ENCODE measurements at places on chromosomes 4 and X.
A peak's percentile ranks its signal among the peaks of the same experiment; 100 is the strongest.

- DNase-seq: no peak
Observed at GRCh38 chr4:52107336-52107735, 56.2 kb downstream of the SPATA18 start.

GRCh38 chrX:25383196-25383595 lies 367.4 kb upstream of the ARX start:
- no peak for DNase-seq

GRCh38 chr4:120843849-120844527 lies 78.5 kb downstream of the PRDM5 start:
- DNase-seq: no peak

DNA sequence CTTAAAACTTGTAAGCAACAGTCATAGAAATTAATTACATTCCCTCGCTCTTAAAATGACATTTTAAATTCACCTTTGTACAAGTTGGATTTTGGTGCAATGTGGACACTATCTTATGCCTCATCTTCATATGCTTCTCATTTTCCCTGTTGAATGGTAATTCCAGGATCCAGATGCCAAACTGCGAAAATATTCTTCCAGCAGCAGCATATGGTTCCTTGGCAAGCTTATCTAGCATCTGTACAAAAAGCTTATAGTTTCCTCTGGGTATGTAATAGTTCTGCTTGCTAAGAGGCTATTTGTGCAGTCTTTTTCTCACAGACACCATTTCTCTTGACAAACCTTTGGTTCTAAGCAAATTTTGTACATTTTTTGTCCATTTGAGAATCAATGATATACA lies 2079.7 kb upstream of the AGA start:
- no peak for DNase-seq

- DNase-seq: no peak
Observed at GRCh38 chr4:75904076-75904475, 1.8 kb upstream of the PPEF2 start.

GRCh38 chr4:56450342-56450741 lies 14.3 kb downstream of the PAICS start:
- DNase-seq: no peak

DNA sequence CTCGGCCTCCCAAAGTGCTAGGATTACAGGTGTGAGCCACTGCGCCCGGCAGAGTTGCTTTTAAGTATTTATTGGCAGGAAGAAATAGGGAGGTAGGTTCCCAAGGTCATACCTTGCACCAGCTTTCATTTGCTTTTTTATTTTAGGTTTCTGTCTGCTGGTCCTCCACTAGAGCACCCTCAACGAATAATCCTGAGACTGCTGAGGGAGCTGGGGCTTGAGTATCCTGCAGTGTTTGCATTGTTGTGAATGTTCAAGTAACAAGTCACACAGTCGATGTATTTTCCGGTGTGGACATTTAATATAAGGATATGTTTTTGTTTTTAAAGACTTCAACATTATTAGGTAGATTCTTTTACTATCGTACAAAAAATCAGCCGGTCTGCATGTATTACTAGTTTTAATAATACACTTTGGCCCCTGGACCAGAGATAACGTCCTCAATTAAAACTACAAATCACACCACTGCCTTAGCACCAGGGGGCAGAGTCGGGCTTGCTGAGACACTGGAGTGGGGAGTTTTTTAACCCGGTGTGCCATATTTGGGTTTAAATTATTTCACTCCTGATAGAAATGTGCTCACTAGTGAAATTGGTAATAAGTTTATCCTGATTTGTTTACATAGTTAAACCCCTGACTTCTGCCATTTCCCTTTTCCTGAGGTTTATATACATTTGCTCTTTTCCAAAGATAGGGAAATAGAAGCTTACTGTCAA lies 11.6 kb downstream of the SMIM20 start:
- DNase-seq: no peak

- DNase-seq: no peak
Observed at GRCh38 chr4:72997409-72997808, 72.1 kb downstream of the COX18 start.

GRCh38 chr4:957231-957580 lies 16.2 kb downstream of the DGKQ start:
- no peak for DNase-seq

DNA sequence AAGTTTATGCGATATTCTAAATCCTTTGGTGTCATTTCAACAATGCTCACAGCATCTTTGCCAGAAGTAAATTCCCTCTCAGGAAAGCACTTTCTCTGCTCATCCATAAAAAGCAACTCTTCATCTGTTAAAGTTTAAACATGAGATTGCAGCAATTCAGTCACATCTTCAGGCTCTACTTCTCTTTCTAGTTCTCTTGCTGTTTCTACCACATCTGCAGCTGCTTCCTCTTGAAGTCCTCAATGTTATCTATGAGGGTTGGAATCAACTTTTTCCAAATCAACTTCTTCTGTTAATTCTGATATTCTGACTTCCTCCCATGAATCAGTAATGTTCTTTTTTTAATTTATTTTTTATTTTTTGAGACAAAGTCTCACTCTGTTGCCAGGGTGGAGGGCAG lies 100.9 kb downstream of the LCORL start:
- DNase-seq: no peak

GRCh38 chr4:188714501-188714900 lies 575.3 kb downstream of the TRIML1 start:
- no peak for DNase-seq

DNA sequence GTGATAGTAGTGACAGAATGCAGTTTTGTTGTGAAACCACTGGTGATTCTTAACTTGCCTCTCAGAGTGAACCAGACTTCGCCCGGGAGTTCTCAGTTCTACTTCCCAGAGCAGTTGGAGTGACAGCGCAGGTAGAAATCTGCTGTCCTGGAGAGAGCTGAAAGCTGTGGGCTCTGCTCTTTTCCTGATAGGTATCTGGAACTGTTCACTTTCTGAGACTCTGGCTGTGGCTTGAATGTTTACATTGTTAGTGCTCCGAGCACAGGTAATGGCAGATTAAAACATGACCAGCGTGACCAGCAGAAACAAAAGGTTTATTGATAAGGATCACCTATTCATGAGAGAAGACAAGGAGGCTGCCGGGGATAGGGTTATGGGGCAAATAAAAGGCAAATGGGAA lies 360.7 kb downstream of the BMPR1B start:
- DNase-seq: no peak

DNA sequence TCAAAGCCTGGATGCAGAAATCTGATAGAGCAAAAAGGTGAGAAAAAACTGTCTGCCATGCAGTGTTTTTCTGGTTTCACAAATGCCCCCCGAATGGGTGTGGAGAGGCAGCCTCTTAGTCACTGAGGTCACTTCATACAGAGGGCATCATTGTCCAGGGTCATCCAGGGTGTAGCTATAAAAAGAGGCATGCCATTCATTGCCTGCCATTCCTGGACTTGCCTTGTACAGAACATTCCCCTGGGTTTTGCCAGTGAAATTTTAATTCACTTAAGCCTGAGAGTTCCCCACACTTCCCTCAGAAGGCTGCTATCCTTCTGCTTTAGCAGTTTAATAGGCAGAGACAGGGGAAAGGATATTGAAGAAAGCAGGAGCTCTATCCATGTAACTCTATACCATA lies 230.3 kb downstream of the UNC5C start:
- DNase-seq: no peak

DNA sequence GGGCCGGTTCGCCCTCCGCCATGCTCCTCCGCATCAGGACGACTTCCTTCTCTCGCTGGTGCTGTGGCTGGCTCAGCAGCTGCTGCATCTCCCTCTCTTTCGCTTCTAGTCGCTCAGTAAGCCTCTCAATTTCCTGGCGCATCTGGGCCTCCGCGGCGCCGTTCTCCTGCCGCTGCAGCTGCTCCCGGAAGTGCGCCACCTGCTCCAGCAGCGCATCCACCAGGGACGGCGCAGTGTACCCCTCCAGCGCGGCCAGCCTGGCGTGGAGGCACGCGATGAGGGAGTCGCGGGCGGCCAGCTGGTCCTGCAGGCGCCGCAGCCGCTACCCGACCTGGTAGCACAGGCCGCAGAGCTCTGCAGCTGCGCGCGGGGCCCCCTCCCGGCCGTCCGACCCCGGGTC lies 97.4 kb upstream of the MED14 start:
- no peak for DNase-seq

DNA sequence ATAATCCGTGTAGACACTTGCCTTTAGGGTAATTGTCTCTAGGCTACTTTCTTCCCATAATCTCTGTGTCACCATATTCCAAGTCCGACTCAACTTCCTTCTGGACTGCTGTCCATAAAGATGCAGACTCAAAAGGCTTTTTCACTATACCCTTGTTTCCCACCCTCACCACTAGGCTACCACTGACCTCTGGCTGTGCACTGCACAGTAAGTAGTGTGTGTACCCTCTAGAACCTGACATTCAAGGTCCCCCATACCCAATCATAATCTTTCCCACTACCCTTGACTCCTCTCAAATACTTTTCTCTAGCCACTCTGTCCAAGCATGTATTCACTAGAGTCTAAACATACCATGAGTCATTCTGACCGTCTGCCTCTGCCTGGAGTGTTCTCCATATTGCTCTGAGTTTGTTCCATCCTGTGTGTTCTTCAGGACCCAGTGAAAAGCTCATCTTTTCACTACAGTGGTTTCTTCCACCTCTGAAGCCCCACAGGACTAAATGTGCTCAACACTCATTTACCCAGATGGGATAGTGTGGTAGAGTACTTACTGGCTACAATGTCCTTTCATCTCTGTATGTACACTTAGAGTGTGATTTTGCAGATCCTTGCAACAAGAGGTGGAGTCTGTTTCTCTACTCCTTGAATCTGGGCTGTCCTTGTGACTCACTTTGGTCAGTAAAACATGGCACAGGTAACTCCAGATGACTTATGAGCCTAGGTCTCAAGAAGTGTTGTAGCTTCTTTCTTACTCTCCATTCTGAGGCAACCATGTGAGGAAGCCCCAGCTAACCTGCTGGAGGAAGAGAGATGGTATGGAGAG lies 17.4 kb downstream of the JADE3 start:
- DNase-seq: no peak

- peak; percentile 74 for DNase-seq
Observed at GRCh38 chr4:11831739-11832138, 403.0 kb upstream of the HS3ST1 start.

- no peak for DNase-seq
Observed at GRCh38 chr4:185317880-185318279, 77.8 kb downstream of the LRP2BP start.

GRCh38 chr4:151719956-151720334 lies 40.9 kb downstream of the GATB start:
- no peak for DNase-seq

DNA sequence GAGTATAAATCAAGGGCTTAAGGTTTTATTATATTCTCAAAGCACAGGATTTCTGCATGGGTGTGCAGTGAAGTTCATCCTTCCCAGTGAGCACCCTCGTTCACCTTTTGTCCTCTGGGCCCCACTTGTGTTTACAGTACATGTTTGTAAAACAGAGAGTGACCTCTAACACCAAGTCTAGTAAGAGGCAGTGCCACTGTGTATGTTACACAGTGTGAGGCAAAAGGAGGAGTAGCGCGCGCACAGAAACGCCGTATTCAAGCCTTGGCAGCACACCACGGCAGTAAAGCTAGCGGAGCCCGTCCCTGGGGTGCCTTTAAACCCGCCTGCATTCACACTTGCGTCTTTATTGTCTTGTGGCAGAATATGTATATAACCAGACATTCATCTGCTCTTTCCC lies 51.9 kb downstream of the CCNI start:
- no peak for DNase-seq

- DNase-seq: no peak
Observed at GRCh38 chr4:15989424-15989823, 26.4 kb upstream of the FGFBP2 start.

DNA sequence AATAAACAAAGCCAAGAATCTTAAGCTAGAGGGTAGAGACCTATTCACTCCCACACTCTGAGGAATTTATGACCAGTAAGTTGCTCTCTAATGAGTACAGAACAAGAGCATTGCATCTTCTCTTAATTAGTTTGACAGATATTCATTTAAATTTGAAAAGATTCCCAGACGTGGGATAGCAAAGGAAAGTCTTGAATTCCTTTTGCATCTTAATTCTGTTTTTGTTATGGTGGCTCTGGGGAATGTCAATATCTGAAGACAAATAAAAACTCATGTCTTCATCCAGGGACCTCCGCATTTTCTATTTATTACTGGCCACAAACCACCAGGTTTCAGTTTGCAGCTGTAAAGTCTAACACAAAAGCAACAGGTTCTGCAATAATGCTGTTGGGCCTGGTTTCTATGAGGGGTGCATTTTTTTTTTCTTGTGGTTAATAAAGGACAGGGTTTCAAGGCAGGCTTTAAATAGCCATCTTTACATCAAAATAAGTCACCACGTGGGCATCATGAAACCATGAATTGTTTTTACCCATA lies 172.3 kb downstream of the SHROOM3 start:
- no peak for DNase-seq

- DNase-seq: no peak
Observed at GRCh38 chr4:128979934-128980333, 113.4 kb downstream of the SCLT1 start.

- DNase-seq: no peak
Observed at GRCh38 chr4:112075129-112075753, 70.0 kb upstream of the FAM241A start.

GRCh38 chrX:131331152-131331551 lies 42.0 kb upstream of the IGSF1 start:
- no peak for DNase-seq

GRCh38 chr4:3075652-3075981 lies 1.1 kb downstream of the HTT start:
- DNase-seq: no peak

GRCh38 chr4:56206258-56206657 lies 181.0 kb downstream of the AASDH start:
- no peak for DNase-seq

DNA sequence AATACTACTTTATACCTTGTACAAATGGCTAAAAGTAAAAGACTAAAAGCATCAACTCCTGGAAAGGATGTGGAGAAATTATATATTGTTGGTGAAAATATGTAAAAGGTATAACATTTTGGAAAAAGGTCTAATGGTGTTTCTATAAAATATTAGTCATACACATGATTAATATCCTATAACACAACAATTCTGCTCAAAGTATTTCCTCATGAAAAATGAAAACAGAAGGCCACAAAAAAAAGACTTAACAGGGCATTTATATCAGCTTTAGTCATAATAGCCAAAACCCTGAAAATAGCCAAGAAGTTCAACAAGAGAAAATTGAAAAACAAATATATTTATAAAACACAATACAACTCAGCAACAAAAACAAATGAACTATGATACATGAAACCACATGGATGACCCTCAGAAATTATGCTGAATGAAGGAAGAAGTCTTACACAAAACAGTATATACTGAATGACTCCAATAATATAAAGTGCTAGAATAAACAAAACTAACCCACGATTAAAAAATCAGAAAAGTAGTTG lies 38.8 kb downstream of the TBCK start:
- DNase-seq: no peak

- DNase-seq: no peak
Observed at GRCh38 chrX:28979877-28980276, 392.6 kb downstream of the IL1RAPL1 start.

GRCh38 chr4:172802032-172802431 lies 366.6 kb upstream of the GALNT7 start:
- no peak for DNase-seq

- no peak for DNase-seq
Observed at GRCh38 chr4:128384765-128385598, 97.4 kb upstream of the PGRMC2 start.
